Activated CD4-positive, alpha-beta memory T cell treated with anti-CD3 and anti-CD28 coated beads for 36 hours (primary cell): ENCODE measurements at places on chromosomes 4 and X. TPM values are rescaled to one million over a fixed set of nuclear protein-coding genes. Genes with fewer than 3 reads are reported as not detected.

PAGE4 gene
- not detected for total RNA-seq

PUDP gene
- total RNA-seq, result 16.5 TPM

- DNase-seq, result no peak
These were observed 92.0 kb upstream of the SRD5A3 start for GRCh38 chr4:55253948-55254593.

DNA sequence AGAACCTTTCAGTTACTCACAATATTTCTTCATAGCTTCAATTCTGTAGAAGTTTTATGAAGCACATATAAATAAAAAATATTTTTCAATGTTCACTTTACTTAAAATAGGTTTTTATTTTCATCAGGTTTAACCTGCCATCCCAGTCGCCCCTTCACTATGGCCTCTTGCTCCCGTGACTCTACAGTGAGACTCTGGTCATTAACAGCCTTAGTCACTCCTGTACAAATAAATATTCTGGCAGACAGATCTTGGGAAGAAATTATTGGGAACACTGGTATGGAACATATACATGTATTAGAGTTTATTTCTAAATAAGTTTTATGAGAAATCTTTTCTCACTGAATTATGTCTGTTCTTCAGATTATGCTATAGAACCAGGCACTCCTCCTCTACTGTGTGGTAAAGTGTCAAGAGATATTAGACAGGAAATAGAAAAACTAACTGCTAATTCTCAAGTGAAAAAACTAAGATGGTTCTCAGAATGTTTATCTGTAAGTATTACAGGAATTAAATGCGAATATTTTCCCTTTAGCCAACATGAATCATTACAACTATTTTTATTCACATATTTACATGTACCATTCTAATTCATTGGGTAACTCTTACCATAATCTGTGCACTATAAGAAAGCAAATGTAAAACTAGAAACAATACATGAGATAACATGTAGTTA lies 45.6 kb downstream of the SPATA4 start:
- DNase-seq, result no peak

GUF1 gene
- 25.8 TPM for total RNA-seq
